M059J (cell line): ENCODE measurements at places on chromosomes 7 and 10. TPM values are rescaled to one million over a fixed set of nuclear protein-coding genes. Genes with fewer than 3 reads are reported as not detected.

DNA sequence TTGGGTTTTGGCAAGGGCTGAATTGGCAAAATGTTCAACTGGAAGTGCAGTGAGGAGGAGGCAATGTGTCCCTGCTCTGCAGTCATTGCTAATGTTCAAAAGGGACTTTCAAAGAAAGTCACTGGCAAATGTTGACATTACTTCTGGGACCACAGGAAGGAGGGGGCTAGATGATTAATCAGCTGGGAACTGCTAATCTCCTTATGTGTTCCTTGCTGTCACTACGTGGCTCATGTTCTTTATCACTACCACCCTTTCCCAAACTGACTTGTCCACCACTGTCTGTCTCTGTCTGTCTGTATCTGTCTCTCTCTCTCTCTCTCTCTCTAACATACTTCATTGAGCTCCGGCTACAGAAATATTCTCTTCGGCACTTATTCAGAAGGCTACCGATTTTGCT, 86.9 kb upstream of the MTPN start:
- DNase-seq, result peak; percentile 35

DNA sequence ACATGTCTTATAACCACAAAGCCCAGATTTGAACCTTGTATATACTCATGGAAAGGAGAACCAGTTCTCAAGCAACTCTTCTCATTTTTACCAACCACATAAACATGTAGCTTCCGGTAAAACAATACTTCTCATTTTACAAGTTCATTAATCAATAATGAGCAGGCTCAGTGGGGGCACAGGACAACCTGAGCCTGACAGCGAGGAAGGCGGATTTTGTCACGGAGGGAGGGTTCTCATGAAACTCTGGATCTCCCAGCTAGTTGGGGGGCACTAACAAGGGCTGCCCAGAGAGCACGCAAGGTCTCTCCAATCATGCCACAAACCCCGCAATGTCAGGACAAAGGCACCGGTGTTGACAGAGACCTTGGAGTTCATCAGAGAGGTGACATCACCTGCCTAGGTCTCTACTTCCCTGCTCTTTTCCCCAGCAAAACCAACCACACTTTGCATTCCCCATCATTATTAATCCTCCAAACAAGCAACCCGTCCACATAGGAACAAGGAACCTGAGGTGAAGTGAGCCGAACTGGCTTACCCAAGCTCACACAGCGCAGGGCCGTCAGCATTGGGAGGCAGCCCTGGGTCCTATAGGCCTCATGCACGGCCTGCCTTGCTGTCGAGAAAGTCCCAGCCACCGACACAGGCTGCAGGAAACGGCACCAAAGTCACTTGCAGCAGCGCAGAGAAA, 192.1 kb upstream of the KLF14 start:
- DNase-seq, result no peak

GRCh38 chr10:132316133-132316532, 8.4 kb upstream of the STK32C start:
- DNase-seq, result no peak

Gene CRTAC1
- total RNA-seq, result not detected in 2 replicates

Gene KAT6B
- total RNA-seq, result 5.1 and 5.8 TPM in 2 replicates

Gene CYP3A5
- 0.05 and 0.15 TPM in 2 replicates for total RNA-seq

Gene DGKB
- 0.05 TPM in 1 of 2 replicates, not detected in the other for total RNA-seq
